ENCODE measurements at places on chromosomes 3 and 15. TPM values are rescaled to one million over a fixed set of nuclear protein-coding genes. Genes with fewer than 3 reads are reported as not detected.

Gene GOLGA6D
- total RNA-seq: not detected

GRCh38 chr3:126716057-126716456 lies 12.0 kb downstream of the CHCHD6 start:
- DNase-seq: no peak

DNA sequence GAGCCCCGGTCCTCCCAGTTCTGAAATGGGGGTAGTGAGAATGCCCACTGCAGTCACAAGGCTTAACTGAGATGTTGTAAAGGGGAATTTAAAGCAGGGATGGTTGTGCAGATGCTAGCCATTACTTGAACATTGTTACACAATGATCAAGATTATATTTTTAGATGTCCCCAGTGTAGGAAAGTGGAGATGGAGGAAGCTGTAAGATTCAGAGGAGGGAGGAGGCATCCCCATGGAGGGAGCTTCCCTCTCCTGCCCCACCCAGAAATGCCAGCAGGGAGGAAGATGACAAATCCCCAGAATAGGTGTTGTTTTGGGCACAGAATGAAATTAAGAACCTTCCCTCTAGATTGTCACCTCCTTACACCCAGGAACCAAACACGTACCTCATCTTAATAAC lies 46.1 kb downstream of the EFCAB12 start:
- DNase-seq: no peak

Gene KNG1
- total RNA-seq: not detected

- DNase-seq: no peak
These were observed 56.5 kb upstream of the MYO5C start for GRCh38 chr15:52352086-52352485.

DNA sequence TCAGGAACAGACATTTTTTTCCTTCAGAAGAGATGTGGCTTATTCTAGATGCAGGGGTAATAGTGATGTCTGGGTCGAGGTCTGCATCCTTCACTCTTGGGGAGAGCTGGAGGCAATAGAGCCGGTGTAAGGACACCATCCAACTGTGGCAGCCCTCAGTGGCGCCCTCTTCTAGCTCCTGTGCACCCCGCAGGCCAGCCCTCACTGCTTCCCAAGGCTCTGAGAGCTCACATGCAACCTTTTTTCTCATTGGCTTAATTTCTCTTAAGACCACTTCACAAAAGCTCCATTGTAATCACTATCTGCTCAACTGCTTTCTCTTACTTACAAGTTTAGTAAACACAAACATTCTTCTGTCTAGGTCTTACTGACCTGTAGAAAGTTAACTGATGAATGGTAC lies 3.9 kb upstream of the VPS8 start:
- DNase-seq: no peak

- DNase-seq: peak; percentile 27
These were observed 14.7 kb downstream of the IDH2 start for GRCh38 chr15:90087454-90088154.

Gene SLC12A8
- total RNA-seq: 3.7 TPM

Gene ABHD14A
- 10.9 TPM for total RNA-seq

Gene PDZRN3
- 18.3 TPM for total RNA-seq

Gene SPATA12
- total RNA-seq: not detected

Gene C3orf52
- 11.6 TPM for total RNA-seq

DNA sequence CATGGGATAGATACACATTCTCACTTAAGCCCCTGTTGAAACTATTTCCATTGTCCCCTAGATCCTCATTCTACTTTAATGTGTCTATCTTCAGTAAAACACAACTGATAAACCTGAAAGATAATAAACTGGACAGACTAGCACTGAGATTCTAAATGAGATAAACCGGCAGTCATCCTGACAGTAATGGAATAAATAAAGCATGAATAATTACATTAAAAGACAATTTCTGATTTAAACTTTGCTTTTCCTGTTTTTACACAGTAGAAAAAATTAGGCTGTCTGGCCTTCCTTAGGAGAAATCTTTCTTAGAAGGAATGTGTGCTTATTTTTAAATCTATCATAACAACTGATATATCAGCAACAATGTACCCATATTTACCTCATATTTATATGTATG lies 232.4 kb downstream of the FHIT start:
- DNase-seq: no peak

Gene GADL1
- not detected for total RNA-seq

GRCh38 chr15:65393557-65393956 lies 15.8 kb upstream of the IGDCC3 start:
- no peak for DNase-seq

- DNase-seq: no peak
These were observed 146.0 kb downstream of the IL20RB start for GRCh38 chr3:137103739-137104138.

DNA sequence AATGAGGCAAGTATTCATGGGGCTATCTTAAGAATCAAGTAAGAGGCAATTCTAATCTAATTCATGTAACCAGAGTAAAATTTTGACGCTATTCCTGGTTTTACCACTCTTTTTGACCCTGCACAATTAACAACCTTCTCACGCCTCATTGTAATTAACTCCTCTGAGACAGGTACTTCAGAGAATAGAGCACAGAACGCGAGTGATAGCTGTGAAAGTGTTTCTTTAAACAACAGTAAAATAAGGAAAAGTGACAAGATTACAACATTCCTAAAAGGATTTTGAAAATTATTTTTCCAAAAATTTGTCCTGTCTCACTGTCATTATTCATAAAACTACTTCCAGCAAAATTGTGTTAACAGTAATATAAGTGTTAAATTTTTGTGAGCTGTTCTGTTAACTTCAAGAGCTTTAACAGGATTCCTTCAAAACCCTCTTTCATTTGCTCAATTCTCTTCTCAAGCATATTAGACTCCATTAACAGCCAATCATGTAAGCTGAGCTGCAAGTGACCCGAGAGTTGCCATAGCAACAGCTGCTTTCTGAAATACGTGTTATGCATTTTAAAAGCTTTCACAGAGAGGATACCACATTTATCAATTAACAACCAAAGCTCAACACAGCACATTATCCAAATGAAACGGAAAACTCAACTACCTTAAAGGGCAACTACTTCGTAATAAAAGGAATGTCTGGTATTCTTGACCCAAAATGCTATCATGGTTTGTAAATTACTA lies 93.1 kb downstream of the STAG1 start:
- peak; percentile 57 for DNase-seq

DNA sequence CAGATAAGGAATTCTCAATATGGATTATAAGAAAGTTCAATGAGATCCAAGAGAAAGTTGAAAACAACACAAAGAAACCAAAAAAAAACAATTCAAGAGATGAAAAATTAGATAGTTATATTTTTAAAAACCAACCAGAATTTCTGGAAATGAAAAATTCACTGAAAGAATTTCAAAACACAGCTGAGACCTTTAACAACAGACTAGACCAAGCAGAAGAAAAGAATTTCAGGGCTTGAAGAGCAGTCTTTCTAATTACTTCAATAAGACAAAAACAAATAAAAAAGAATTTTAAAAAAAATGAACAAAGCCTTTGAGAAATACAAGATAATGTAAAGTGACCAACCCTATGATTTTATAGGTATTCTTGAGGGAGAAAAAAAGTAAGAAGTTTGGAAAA lies 155.4 kb downstream of the ZMAT3 start:
- DNase-seq: no peak

DNA sequence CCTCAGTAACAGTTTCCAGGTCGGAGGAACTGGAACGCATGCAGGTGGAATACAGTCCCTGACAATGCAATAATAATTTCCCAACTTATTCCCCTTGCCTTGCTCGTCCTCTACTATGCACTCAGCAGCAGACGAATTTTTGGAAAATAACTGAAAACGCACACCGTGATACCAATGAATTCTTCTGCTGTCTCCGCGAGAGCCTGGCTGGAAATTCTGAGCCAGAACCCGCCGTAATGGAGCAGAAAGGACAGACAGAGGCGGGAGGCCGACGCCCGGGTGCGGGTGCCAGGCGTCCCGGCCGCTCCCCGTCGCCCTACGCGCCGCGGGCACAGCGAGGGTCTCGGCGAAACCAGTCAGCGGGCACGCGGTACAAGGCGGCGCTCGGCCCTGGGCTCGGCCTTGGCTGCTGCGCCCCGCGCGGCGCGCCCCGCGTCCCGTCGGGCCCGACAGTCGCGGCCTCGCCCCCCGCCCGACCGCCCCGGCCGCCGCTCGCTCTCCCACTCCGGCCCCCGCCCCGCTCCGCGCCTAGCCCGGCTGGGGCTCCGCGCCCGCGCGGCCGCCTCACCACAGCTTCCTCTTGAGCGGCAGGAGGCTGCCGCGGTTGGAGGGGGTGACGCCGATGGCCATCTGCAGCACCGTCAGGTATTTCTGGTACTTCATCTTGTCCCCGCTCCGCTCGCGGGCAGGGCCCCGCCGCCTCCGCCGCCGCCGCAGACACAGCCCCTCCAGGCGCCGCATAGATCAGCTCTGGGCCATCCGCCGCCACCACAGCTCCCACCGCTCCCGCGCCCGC lies 114.5 kb upstream of the GOLGA8J start:
- no peak for DNase-seq

DNA sequence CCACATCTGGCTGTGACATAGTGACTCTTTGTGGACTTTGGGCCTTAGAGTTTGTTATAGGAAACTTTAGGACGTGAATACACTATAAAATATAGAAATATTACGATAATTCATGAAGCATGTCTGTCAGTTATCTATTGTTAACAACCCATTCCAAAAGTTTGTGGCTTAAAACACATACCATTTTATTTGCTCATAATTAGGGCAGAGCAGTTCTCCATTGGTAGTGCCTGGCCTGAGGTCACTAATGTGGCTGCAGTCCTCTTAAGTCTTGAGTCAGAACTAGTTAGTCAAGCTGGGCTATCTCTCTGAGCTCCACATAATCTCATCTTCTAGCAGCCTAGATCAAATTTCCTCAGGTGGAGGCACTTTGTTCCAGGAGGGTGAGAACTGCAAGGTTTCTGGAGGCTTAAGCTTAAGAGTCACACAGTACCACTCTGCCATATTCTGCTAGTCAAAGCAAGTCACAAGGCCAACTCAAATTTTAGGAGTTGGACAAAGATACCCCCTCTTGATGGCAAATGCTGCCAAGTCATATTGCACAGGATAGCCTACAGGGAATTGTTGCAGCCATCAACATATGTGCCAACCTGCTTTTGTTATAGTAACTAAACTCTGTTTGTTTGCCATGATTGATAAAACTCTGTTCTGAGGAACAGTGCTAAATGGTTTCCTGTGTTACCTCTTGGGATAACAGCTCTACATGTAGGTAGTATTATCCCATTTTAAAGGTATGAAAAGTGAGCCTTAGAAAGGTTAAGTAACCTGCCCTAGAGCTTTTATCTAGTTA lies 8.7 kb downstream of the ATXN7 start:
- peak; percentile 84 for DNase-seq

- DNase-seq: no peak
These were observed 522.8 kb downstream of the CADM2 start for GRCh38 chr3:85481411-85482212.

DNA sequence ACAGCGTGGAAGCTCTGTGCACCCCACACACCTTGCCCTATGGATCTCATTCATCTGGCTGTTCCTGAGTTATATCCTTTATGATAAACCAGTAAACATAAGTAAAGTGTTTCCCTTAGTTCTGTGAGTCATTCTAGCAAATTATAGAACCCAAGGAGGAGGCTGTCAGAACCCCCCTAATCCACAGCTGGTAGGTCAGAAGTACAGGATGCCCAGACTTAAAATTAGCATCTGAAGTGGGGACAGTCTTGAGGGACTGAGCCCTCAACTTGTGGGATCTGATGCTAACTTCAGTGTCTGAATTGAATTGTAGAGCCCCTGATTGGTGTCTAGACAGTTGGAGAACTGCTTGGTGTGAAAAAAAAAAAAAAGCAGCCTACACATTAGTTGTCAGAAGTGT lies 75.1 kb downstream of the B3GNT5 start:
- no peak for DNase-seq

Gene TERB2
- total RNA-seq: not detected

GRCh38 chr3:69913422-69913821 lies 86.1 kb upstream of the SAMMSON start:
- DNase-seq: no peak

Gene PIK3R4
- total RNA-seq: 25.0 TPM

GRCh38 chr3:81492040-81492439 lies 269.4 kb downstream of the GBE1 start:
- DNase-seq: no peak

DNA sequence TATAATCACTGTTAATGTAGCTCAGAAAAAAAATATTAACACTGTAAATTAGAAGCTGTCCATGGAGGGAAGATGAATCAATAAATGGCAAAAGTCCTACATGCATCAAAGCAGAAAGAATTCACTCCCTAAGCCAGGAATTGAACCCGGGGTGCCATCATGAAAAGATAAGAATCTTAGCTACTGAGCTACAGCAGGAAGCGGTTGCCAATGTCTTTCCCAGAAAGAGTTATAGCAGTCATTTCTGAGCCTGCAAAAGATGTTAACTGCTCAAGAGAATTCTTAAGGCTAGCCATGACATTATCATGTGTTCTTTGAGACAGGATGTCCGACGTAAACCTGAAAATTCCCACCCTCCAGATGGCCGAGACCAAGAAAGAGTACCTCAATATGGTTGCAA lies 47.4 kb upstream of the MKRN3 start:
- no peak for DNase-seq

Gene CLDN16
- not detected for total RNA-seq

GRCh38 chr3:101039285-101039684 lies 46.1 kb upstream of the ABI3BP start:
- DNase-seq: no peak

DNA sequence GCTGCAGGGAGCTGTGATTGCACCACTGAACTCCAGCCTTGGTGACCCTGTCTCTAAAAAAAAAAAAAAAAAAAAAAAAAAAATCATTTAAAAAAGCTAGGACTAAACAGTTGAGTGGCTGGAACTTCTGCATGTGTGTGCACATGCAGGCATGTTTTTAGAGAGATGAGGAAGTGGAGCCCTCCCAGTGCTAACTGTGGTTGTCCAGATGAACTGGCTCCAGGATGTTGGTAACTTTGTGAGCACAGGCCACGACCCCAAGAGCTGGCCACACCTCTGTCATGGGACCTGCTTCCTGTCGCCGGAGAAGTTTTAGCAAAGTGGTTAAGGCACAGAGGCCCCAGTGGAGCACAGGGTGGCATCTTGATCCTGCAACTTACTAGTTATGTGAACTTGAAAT lies 27.0 kb downstream of the CHCHD6 start:
- no peak for DNase-seq

DNA sequence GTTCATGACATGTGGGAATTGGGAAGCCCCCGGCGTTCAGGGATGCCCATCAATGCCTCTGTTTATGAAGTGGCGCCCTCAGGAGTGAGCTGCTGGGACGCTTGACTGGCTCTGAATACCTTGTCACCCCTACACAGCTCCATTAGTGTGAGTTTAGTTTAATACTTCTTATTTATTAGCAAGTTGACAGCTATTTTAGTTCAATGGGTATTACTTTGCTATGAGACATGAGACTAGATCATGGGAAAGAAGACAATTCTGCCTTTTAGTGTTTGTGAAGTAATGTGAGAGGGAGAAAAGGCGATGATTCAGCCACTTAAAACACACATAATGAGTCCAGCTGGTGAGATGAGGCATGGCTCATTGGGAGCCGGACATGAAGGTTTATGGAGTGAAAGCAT lies 678.5 kb downstream of the NR2F2 start:
- no peak for DNase-seq

GRCh38 chr3:79200456-79200855 lies 567.3 kb downstream of the ROBO1 start:
- DNase-seq: no peak

Gene DZIP1L
- total RNA-seq: 6.1 TPM

All from HFFc6 (cell line).